ENCODE measurements at places on chromosomes 4 and X.

GRCh38 chrX:88424541-88424940, 322.5 kb upstream of the CPXCR1 start:
- DNase-seq = no peak

DNA sequence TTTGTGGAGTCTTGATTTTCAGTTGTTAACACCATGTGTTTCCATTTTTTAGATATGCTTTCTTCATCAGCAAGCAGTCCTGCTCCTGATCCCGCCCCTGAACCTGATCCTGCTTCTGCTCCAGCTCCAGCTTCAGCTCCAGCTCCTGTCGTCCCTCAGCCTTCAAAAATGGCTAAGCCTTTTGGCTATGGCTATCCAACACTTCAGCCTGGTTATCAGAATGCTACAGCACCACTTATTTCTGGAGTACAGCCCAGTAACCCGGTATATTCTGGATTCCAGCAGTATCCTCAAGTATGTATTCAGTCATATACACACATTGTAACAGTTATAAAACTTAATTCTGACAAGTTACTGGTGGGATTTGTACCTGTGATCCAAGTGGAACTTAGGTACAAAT, 60.9 kb downstream of the SEC24B start:
- DNase-seq = no peak

GRCh38 chrX:10174051-10174450, 17.3 kb downstream of the CLCN4 start:
- no peak for DNase-seq

GRCh38 chrX:146615628-146616348, 193.8 kb upstream of the CXorf51B start:
- DNase-seq = no peak

DNA sequence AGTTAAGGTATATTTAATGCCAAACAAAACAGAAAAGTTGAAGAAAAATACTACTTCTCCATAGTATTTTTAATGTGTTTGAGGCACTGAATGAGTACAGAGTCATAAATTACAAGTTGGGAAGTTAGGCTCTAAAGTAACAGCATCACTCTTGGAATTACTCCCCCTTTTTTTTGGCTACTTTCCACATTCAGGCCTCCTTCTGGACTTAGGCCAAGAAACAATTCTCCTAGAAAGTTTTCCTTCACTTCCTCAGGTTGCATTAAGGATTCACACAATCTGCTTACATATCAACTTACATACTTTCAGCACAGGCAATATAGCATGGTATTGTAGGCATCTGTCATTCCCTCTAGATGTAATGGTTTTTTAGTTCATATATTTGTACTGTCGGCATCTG, 52.1 kb downstream of the TMEM165 start:
- DNase-seq = no peak

DNA sequence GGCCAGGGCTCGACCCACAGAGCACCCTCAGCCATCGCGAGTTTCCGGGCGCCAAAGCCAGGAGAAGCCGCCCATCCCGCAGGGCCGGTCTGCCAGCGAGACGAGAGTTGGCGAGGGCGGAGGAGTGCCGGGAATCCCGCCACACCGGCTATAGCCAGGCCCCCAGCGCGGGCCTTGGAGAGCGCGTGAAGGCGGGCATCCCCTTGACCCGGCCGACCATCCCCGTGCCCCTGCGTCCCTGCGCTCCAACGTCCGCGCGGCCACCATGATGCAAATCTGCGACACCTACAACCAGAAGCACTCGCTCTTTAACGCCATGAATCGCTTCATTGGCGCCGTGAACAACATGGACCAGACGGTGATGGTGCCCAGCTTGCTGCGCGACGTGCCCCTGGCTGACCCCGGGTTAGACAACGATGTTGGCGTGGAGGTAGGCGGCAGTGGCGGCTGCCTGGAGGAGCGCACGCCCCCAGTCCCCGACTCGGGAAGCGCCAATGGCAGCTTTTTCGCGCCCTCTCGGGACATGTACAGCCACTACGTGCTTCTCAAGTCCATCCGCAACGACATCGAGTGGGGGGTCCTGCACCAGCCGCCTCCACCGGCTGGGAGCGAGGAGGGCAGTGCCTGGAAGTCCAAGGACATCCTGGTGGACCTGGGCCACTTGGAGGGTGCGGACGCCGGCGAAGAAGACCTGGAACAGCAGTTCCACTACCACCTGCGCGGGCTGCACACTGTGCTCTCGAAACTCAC, 3.6 kb downstream of the MID1IP1 start:
- no peak for DNase-seq

- DNase-seq = no peak
Measured at GRCh38 chr4:168643111-168643795, 146.4 kb downstream of the PALLD start.

All from NCI-H1417 treated with DMSO at 0.1 percent for 48 hours (cell line).